OCI-LY7 (cell line): ENCODE measurements at places on chromosomes 7 and 10.

- no peak for DNase-seq
Observed at GRCh38 chr7:98187138-98187502, 24.1 kb upstream of the BHLHA15 start.

GRCh38 chr10:78616125-78616695 is 452.6 kb upstream of the ZMIZ1 start:
- DNase-seq, result no peak

DNA sequence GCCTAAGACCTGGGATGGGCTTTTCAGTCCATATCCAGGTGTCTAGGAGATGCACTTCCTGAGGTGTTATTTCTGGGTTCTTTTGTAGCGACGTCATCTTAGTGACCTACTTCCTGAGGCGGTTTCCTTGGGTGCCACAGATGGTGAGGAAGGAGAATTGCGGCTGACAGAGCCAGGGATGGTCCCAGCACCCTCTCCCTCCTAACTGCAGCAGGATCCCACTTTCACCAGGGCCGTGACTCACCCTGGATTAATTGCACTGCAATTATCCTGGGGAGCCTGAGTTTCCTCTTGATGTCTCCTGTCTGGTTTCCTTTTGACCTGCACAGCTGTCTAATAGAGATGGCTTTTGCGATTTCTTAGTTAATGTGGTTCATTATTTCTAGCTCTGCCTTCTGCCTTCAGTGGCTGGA is 271.7 kb downstream of the TCF7L2 start:
- DNase-seq, result no peak

GRCh38 chr10:33006342-33006887 is 48.4 kb upstream of the ITGB1 start:
- DNase-seq, result no peak

DNA sequence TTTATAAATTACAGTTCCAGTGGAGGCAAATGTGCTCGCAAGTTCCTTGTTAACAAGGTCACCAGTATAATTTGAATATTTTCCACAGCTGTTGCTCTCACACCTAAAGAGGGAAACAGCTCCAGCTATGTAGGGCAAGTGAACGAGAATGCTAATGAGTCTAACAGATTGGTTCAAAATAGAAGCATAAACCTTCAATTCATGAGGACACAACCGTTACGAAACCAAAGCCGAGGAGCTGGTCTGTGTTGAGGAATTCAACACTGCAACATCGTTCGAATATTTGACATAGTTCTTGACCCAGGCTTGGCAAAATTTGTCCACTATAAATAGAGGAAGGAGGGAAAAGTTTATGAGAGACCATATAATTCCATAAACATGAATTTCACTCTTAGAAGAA is 161.3 kb downstream of the KLF6 start:
- peak; percentile 92 for DNase-seq

- no peak for DNase-seq
Observed at GRCh38 chr7:134834689-134835462, 55.4 kb downstream of the CALD1 start.

GRCh38 chr10:119997429-119997828 is 104.9 kb downstream of the SEC23IP start:
- no peak for DNase-seq

- DNase-seq, result peak; percentile 83
Observed at GRCh38 chr10:132420981-132421846, 24.2 kb downstream of the PWWP2B start.

- no peak for DNase-seq
Observed at GRCh38 chr10:90920986-90921666, at the start of gene ANKRD1. TSS of gene ANKRD1 (minus strand) at chr10:90921087. CDS start at chr10:90921027, 60 bp downstream.

GRCh38 chr7:23380556-23380955 is 81.4 kb downstream of the MALSU1 start:
- DNase-seq, result no peak
